Activated CD4-positive, alpha-beta T cell treated with anti-CD3 and anti-CD28 coated beads, Interleukin-2, amount 50 U/mL, for 48 hours (primary cell): ENCODE measurements at places on chromosomes 13 and 19.

DNA sequence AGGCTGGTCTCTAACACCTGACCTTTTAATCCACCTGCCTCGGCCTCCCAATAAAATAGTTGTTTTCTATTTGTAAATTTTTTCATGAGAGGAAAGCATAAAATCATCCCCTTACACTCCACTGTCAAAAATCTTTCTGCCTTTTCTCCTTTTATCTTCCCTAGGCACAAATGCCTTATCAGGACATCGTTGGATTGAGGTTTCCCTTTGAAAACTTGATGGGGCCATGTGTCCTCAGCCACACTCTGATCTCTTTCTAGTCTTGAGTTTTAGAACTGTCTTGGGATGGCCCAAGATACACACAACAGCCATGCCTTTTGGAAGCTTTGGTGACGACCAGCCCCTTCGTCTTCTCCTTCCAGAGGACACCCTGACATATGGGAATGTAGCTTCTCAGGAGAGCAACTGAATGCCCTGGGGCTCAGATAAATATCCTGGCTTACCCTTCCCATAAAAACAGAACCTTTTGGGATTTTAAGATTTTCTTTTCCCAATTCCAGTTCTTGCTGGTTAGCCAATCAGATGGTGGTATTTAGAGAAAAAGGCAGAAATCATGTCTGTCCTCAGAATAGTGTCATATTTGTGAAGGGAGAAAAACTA, 112.4 kb downstream of the ZNF429 start:
- DNase-seq = no peak

DNA sequence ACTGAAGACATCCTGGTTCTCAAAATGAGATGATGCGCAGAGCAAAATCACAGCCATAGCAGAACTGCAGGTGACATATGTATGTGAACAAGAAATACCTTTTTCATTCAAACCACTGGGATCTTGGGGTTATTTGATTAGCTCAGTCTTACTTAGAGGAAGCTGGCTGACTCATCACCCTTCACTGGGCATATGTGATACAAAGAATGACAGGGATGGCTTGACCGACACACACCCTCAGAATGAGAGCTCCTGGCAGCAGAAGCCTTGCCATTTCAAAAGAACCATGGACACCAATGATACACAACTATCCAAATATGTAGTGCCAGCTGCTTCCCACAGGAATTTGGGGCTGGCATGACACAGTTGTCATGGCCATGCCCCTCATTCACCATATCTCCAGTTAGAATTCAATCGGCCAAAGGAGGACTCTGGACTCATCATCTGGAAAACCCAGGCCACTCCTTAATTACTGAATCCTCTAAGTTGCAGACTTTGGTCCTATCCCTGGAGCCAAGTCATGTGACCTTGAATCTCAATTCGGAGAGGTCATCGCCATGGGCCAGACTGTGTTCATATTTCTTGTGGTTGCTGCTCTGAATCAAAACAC, 115.8 kb downstream of the KATNAL1 start:
- DNase-seq = no peak

- DNase-seq = no peak
Observed at GRCh38 chr19:19278315-19278714, 5.2 kb upstream of the TM6SF2 start.

- DNase-seq = no peak
Observed at GRCh38 chr19:30235946-30236345, 136.2 kb upstream of the ZNF536 start.

- no peak for DNase-seq
Observed at GRCh38 chr19:10299545-10300458, 9.8 kb downstream of the ZGLP1 start.

GRCh38 chr19:50535672-50536187, 22.0 kb upstream of the ASPDH start:
- no peak for DNase-seq

- no peak for DNase-seq
Observed at GRCh38 chr19:493391-494170, 2.7 kb upstream of the MADCAM1 start.

DNA sequence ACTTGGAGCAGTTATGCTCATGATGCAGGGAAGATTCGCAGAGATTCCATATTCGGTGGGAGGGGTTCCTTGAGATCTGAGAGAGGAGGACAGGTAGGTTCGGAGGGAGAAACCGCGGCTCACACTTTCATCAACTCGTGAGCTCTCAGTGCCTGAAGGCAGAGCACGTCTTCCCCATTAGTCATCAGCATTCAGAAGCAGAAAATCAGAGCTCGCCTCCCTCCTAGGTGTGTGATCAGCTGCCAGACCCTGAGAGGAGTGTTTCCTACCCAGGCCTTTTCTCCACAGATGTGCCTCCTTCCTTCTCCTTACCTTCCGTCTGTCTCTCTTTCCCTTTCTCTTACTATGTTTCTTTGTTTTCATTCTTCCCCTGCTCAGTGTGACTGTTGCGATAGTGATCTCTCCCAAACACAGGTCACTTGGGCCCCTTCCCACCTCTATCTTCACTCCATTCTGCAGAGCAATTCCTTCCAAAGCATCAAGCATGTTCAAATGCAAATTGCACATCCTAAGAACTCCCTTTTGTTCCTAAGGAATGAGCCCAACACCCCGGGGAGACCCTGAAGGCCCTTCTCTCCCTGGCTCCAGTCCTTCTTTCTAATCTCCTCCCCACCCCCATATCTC, 389.5 kb downstream of the UQCRFS1 start:
- no peak for DNase-seq

DNA sequence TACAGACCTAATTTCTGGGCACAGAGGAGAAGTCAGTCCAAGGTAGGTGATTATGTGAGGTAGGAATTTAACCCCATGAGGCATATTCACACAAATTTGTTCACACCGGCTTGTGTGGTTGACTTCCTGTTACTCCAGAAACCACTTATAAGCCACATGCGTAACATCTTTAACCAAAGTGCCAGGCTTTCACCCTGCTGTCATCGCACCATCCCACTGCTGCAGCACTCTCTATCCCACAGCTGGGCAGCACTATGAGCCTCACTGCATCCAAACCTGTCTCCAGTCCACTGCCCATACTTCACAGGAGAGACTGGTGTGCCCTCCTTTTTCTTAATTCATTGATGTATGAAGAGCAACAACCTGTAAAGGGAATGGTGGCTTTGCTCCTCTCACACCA, 128.2 kb upstream of the ARGLU1 start:
- DNase-seq = no peak

DNA sequence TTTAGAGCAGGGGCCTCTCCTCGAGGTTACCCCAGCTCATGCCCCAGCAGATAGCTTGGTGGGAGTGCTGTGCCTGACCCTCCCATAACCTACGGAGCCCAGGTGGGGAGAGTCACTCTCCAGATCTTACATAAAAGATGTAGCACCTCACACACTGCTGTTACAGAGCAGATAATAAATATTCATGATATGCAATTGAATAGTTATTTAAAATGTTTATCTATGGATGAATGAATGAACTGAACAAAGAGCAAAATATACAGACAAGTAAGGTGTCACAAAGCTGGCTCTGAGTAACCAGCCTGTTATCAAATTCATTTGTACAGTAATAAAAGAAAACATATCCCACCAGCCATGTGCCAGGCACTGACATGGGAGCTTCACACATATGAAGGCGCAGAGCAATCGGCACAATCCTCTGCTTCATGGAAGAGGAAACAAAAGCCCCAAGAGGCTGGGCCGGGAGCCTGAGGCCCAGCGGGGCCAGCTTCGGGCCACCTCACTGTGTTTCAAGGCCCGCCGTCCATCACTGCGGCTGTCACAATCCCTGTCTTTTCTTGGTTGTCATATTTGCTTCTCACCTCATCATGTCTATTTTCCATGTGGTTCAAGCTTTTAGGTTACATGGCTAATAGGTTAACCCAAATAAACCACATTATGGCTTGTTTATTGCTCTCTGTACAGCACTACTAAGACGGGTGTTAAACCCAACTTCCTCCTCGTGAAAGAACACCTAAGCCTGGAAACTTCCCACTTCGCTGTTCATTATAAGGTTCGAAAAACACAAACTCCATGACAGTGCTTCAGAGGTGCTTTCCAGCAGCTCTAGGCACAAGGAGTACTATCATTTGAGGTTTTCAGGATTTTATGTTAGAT, 78.4 kb downstream of the IRS2 start:
- no peak for DNase-seq

DNA sequence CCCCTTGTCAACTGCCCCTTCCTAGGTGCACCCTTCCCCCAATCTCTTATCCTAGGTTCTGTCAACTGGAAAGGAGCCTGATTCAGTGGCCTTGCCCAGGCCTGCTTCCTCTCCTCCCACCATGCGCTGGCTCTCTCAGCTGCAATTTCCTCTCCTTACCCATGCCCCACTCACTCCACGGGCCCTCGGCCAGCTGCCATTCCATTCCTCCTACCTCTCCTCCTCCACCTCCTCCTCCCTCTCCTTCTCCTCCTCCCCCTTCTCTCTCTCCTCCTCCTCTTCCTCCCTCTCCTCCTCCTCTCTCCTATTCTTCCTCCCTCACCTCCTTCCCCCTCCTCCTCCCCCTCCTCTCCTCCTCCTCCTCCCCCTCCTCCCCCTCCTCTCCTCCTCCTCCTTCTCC, 9.6 kb upstream of the TIMM44 start:
- DNase-seq = no peak

- DNase-seq = no peak
Observed at GRCh38 chr13:100484702-100485101, 103.9 kb downstream of the GGACT start.

- DNase-seq = no peak
Observed at GRCh38 chr13:86066611-86067365, 267.6 kb upstream of the SLITRK6 start.

GRCh38 chr13:100673713-100674571, 653 bp downstream of the TMTC4 start:
- peak; percentile 24 for DNase-seq

DNA sequence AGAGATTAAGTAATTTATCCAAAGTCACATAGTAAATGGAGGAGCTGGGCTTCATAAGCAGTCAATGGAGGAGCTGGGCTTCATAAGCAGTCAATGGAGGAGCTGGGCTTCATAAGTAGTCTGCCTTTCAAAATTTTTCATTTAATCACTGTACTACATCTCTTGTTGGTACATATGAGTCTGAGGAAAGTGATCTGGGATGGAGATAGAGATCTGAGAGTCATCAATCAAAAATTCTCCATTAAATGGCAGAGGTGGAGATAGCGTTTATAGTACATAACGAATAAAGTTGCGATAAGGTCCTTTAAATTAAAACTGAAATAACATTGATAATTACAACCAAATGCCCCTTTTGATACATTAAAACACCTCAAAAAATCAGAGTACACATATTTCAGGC, 189.3 kb downstream of the KLF5 start:
- DNase-seq = no peak

DNA sequence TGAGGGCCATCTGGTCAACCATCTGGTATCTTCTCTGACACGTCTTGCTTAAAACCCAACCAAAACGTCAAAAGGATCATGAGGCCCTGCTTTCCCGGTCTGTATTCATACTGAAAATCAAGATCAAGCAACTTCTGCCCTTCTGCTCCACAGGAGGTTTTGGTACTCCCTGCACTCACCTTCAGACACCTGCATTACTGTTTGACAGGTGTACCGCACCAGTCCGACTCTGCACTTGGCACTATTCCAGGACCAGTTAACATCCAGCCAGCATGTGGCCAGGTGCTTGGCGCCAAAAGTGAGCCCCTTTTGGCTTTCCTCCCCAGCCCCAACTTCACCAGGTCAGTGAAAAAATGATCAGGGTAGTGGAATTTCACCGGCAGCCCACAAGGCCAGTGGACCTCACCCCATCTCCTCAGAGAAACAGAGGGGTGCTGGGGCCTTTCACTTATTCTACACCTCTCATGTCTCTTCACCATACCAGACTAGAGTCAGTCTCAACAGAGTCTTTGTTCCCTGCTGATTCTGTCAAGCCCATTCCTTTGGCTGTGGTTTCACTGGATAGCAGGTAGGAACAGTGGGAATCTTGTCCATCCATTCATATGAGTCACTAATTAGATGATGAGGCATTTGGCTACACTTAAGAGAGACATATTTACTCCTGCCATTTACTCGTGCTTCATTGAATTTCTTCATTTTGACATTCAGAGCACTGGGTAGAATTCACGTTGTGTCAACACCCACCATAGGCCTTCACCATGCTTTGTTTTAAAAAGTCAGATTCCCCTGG, 85.3 kb downstream of the ZNF726 start:
- no peak for DNase-seq

DNA sequence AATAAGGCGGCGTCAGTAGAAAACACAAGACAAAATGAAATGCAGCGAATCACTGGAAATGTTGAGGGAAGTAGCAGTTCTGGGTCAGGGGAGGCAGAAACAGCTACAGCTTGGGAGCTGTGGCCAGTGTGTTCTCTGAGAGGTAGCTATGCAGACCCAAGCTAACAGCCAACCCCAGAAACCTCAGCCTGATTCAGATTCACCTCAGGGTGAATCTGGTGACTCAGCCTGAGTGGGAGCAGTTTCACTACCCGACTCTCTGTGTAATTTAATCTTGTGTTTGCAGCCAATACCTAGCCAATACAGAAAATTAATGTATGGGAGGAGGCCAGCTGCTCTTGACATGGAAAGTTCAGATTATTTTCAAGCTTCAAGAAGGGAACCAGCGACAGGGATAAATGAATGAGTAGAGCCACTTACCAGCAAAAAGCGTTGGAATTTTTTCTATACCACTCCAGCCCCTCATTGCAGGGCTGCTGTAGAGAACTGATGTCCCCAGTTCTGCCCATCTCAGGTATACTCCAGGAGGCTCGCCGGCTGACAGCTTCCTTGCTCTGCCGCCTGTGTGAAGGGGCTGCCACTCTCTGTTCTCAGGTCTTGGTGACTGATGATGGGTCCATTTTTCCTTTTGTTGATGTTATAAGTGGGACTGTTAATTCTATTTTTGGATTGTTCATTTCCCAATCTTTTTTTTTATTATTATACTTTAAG, 8.9 kb downstream of the IGFL3 start:
- peak; percentile 60 for DNase-seq

GRCh38 chr19:51000426-51000825, 978 bp downstream of the KLK8 start:
- DNase-seq = no peak

DNA sequence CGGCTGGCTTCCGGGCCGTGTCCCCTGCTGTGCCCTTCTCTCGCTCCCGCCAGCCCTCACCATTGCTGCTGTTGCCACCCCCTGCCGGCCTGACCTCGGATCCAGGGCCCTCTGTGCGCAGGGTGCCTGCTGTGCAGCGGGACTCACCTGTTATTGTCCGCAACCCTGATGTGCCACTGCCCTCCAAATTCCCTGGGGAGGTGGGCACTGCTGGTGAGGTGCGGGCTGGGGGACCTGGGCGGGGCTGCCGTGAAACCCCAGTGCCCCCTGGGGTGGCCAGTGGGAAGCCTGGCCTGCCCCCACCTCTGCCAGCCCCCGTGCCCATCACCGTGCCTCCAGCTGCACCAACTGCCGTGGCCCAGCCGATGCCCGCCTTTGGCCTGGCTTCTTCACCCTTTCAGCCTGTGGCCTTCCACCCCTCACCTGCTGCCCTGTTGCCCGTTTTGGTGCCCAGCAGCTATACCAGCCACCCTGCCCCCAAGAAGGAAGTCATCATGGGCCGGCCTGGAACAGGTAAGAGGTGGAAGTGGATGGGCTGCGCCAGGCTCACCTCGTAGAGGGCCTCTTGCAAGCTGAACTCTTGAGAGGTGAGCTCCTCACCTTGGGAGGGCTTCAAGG, 5.1 kb downstream of the CIC start:
- no peak for DNase-seq

GRCh38 chr13:36601186-36601585, 72.6 kb upstream of the SERTM1 start:
- no peak for DNase-seq

- peak; percentile 40 for DNase-seq
Observed at GRCh38 chr19:12665671-12666264, 774 bp downstream of the MAN2B1 start.
